Astrocyte (in vitro differentiated cells and primary cell): ENCODE measurements at places on chromosomes 5 and 9. TPM values are rescaled to one million over a fixed set of nuclear protein-coding genes. Genes with fewer than 3 reads are reported as not detected.

Gene PCDHB12
- 0.87 and 1.2 TPM in 2 replicates for total RNA-seq

Gene ALDH1B1
- total RNA-seq = 124 and 137 TPM in 2 replicates

DNA sequence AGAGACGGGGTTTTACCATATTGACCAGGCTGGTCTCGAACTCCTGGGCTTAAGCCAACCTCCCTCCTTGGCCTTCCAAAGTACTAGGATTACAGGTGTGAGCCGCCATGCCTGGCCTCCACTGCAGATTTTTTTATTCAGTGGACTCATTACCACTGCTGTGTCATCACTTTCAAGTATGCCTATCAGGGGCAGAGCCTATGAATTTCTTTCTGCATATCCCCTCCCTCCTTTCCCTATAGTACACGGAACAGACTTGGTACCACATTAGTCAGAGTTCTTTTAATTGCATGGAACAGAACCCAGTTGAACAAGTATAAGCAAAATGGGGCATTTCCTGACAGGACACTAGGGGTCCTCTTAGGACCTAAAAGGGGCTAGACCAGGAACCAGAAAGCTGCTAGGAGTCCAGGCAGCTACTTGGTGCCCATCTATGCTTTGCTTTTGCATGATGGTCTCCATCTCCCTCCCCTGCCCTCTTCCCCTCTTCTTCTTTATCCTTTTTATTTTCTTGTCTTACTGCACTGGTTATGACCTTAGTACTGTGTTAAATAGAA, 5.8 kb downstream of the BSPRY start:
- peaks cover 59% of the 10 kb centered on the region for H3K27me3 ChIP-seq
- no peak overlapping the region for H3K4me3 ChIP-seq
- no peaks in the 10 kb centered on the region for H3K36me3 ChIP-seq
- no peaks in the 10 kb centered on the region for H3K4me1 ChIP-seq

GRCh38 chr9:80157561-80157983, 585.8 kb downstream of the TLE4 start:
- peak; percentile 82 for DNase-seq
- no peak overlapping the region for H3K4me3 ChIP-seq
- H3K27ac ChIP-seq = no peak overlapping the region
- H3K27me3 ChIP-seq = no peaks in the 10 kb centered on the region

- no peak for DNase-seq
- H3K36me3 ChIP-seq = no peaks in the 10 kb centered on the region
- no peak overlapping the region for H3K27ac ChIP-seq
- no peaks in the 10 kb centered on the region for H3K4me1 ChIP-seq
Observed at GRCh38 chr5:112646139-112646936, 91.3 kb upstream of the APC start.
